LHCN-M2 (cell line): ENCODE measurements at places on chromosomes 2 and 18.
A peak's percentile ranks its signal among the peaks of the same experiment; 100 is the strongest.

DNA sequence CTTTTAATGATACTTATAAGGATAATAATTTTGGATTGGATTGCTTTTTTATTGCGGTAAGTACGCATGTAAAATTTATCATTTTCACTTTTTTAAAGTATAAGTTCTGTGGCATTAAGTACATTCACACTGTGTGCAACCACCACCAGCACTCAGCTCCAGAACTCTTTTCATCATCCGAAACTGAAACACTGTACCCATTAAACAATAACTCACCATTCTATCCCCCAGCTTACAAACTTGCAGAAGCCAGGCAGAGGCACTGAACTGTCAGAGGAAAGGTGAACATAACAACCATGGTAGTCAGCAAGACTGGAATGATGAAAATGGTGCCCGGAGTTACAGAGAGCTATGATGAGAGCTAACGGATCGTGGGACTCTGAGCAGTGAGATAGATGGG lies 465.9 kb downstream of the ADCYAP1 start:
- no peak for DNase-seq

- no peak for DNase-seq
These were observed 55.9 kb downstream of the E2F6 start for GRCh38 chr2:11410101-11410500.

GRCh38 chr2:56132138-56132537 lies 51.7 kb upstream of the CCDC85A start:
- DNase-seq: peak; percentile 45

DNA sequence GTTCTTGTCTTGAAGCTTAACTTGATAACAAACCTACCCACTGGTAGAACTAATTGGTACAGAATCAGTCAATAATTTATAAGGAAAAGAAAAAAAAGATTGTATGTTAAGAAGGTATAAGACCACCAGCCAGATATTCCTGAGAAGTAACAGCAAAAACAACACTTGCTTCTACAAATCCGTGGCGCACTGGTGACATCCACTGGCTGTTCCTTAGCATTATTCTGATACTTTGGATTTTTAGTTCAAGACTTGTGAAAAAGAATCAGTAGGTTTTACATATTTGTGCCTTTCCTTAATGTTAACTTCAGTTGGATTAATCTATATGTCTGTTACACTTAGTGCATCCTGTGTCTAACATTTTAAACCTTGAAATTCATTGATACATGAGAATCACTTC lies 141.8 kb downstream of the GRB14 start:
- peak; percentile 32 for DNase-seq

- DNase-seq: peak; percentile 93
These were observed 83.3 kb upstream of the CD28 start for GRCh38 chr2:203623096-203623495.
